ENCODE measurements at places on chromosomes 2 and 18.

DNA sequence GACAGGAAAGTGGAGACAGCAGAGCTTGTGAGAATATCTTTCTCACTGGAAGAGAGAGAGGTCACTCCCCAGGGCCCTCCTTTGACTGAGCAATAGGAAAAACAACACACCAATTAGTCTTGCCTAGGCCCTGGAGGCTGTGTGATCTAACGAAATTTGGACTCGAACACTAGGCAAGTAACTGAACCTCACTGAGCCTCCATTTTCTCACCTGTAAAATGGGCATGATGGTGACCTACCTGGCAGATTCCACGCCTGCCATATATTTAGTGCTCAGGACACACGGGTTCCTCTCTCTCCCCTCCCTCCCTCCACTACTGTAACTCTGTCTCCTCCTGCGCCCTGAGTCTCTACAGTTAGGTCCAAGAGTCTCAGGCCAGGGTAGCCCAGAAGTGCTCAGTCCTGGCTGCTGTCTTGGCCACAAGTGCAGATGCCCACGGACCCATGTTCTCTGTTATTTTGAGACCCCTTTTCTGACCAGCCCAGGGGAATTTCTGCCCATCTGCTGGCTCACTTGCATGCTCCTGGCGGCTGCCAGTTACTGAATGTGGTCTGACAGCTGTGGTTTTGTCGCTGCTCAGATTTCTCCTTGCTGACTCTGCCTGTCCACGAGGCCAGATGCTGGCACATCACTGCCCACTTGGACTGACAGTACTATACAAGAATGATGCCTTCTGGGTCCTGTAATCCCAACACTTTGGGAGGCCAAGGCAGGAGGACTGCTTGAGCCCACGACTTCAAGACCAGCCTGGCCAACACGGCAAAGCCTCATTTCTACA lies 9.6 kb upstream of the GIGYF2 start:
- no peak for DNase-seq

DNA sequence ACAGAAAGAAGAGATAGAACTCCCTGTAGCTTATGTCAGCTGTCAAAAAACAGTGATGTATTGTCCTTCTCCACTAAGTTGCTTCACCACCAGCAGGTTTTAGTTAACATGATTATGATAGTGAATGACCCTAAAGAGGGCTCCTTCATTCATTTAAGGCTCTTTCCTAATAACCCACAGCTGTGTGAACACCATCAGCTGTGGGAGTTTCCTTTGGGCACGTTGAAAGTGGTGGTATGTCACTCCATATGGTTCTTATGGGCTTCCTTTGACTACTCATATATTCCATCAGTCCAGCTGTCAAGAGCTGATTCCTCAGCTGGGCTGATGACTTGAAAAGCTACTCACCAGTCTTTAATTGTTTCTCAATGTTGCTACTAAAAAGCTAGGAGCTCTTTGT lies 210.3 kb downstream of the UBE2E3 start:
- DNase-seq, result no peak

DNA sequence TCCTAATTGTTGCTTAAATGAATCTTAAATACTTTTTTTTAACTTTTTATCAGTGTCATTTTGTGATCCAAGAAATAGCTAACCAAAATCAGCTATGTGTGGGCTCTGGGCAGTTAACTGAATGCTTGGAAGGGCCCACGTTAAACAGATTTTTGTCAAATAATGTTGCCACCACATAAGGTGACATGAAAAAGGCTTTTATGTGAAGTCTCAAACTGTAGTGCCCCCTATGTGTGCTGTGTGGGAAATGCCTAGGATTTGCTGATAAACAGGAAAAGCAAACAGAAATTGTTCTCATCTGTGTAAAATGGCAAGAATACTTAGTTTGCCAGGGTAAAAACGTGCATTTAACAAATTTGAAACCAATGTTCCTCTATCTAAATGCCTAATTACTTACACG lies 242.2 kb downstream of the ZNF516 start:
- no peak for DNase-seq

DNA sequence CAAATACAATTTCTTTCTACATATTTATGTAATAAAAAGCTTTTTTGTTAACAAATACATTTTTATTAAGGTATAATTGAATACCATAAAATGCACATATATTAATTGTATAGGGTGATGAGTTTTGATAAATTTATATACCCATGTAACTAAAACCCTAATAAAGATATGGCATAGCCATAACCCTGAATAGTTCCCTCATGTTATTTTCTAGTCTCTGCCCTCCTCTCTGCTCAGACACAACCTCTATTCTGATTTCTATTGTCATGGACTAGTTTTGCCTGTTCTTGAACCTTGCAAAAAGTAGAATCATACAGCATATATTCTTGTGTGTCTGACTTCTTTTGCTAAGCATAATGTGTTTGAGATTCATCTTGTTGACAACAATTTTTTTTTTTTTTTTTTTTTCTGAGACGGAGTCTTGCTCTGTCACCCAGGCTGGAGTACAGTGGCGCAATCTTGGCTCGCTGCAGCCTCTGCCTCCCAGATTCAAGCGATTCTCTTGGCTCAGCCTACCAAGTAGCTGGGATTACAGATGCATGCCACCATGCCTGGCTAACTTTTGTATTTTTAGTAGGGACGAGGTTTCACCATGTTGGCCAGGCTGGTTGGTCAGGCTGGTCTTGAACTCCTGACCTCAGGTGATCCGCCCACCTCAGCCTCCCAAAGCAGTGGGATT lies 38.6 kb upstream of the ZNF512 start:
- no peak for DNase-seq

DNA sequence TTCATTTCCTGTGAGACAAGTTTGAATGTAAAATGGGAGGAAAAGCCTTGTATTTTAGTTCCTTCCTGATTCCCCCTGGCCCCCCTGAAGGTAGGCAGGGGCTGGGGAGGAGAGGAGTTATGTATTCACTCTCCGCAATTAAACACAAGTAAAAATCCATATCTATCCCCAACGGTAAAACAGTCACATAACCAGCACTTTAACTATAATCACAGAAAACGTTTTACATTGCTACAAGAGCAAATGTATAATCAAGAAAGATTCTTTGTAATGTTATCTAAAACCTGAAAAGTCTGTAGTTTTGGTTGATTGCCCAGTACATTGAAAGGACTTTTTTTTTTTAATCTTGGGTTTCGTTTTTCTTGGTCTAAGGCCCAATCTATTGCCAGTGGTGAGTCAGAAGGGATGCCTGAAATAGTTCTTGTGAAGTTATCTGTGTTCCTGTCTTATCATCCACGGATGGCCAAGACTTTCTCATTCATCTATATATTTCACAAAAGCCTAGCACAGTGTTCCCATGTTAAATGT lies 34.5 kb upstream of the CCNYL1 start:
- no peak for DNase-seq

DNA sequence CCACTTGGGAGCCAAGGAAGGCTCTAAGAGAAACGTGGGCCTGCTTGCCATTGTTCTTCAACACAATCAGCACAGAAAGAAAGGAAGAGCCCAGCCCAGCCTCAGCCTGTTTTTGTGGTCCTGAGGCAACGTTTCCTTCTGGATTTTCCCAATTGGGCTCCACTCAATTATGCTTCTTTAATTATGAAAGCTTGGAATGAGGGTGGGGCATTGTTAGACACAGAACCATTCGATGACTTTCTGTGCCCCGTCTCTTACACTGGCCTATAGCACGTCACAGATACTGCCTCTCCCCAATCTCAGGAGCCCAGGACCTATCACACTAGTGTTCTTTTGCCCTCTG lies 207.4 kb downstream of the ZFP36L2 start:
- DNase-seq, result no peak

DNA sequence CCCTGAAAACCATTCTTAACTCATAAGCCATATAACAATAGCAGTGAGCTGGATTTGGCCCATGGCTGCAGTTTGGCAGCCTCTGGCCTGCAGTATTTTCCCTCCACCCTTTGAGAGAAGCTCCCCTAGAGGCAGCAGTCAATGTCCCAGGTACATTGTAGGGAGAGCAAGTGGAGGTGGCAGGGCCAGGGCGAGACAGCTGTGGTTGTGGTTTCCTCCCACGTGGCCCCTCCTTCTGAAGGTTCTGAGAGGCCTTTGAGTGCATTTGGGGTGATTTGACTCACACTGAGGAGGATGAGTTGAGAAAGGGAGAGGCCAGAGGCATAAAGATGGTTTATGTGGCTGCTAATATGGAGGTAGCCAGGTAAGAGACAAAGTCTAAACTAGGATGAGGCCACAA lies 45.5 kb upstream of the LDAH start:
- no peak for DNase-seq

- no peak for DNase-seq
Measured at GRCh38 chr2:143754742-143755141, 625.5 kb downstream of the ARHGAP15 start.

GRCh38 chr18:23872701-23873550 lies 141.6 kb upstream of the TTC39C start:
- DNase-seq, result no peak

GRCh38 chr2:67854798-67855197 lies 208.0 kb downstream of the C1D start:
- DNase-seq, result no peak

- no peak for DNase-seq
Measured at GRCh38 chr2:212926940-212927339, 224.5 kb downstream of the IKZF2 start.

DNA sequence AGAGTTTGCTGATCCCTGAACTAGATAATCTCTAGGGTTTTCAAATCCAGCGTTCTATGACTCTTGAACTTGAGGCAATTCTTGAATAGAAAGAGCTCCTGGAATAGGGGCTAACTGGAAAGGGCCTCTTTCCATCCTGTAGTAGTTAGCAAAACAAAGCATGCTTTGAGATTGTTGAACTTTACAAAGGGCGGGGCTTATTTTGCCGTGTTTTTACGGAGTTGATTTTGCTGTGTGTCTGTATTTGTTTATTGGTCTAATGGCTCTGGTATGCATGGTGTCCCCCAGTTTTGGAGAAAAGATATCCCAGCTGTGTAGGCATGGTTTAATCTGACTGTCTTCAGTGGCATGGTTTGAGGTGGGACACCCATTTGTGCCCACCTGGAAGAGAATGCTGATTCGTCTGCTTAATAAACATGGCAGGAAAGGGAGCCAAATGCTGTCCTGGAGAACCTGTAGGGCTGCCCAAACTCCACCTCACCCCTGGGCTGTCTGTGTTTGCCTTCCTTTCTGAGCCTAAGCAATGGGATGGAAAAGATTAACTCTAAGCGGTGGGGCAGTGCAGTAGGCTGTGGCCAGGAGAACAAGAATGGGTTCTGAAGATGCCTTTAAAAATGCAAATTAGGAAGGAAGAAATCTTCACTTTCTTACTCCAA lies 74.1 kb upstream of the FOSL2 start:
- DNase-seq, result no peak

DNA sequence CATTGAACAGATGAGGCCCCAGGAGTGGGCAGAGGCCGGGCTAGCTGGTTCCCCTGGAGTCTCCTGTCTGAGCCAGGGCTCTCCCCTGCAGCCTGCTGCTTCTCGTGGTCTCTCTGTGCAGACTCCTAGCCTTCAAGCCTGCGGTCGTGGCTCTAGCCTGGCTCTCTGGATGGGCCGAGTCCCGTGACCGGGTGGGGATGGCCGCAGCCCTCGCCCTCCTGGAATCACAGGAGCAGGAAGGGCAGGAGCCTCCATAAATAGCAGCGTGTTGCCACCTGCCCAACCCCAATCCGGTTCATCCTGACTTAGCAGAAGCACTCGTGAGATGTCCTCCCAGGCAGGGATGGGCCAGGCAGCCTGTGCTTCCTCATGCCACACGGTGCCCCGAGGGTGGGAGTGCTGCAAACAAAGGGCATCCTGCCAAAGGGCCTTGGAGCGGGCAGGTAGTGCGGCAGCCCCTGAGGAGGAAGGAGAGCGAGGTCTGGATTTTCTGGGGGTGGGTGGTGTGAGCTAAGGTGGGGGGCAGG lies 43.9 kb downstream of the FOSL2 start:
- DNase-seq, result no peak

DNA sequence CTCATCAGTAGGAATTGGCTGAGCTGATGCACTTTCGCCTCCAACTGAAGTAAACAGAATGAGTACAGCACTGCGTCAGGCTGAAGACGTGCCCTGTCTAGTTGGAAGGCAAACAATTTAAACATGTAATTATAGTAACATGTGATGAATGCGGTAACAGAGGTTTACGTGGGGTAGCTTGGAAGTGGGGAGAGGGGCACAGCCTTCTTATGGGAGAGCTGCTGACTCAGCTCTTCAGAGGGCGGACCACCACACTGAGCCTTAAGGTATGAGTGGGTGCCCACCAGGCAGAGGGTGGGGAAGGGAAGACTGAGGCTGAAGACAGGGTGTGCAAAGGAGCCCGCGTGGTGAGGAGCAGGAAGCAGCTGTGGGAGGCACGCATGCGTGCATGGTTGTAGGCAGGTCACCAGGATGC lies 6.2 kb upstream of the EHD3 start:
- DNase-seq, result no peak

DNA sequence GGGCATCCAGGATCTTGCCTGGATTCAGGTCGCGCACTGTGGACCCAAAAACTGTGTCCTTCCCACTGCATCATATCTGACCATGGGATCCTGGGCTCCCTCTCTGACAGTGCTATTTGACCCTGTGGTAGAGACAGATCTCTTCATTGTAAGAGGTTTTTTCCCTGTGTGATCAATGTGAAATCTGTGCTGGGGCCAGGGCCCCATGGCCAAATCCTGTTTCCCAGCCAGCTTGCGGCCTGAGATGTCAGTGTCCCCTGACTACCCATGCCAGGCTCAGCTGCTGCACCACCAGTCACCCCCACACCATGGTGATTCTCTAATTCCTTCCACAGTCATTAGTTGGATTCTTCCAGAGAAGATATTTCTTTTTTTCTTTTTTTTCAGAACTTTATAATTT lies 3.5 kb downstream of the PRLH start:
- no peak for DNase-seq

GRCh38 chr2:83081826-83082690 lies 1377.0 kb downstream of the SUCLG1 start:
- no peak for DNase-seq

- no peak for DNase-seq
Measured at GRCh38 chr2:102489646-102490045, 16.6 kb downstream of the SLC9A4 start.

DNA sequence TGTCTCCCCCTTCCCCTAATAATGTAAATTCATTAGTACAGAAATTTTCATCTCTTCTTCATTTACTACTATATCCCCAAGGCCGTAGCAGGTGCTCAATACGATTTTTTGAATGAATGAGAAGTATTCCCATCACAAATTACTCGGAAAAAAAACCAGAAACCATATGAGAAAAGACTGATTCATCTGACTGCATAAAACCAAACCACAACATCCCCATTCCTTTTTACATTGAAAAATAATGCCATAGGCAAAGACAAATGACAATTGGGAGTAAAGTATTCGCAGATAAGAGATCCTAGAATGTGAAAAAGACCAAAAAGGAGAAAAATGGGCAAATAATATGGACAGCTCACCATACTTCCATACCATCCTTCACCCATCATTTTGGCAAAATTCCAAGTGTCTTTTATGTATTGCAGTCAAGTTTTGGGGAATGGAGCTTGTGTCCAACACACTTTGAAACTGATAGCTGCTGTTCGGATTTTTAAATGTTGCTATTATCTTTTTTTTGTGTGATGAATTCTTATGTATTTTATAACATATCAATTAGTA lies 1.5 kb downstream of the ZC3H8 start:
- DNase-seq, result no peak

GRCh38 chr2:199556527-199557285 lies 99.0 kb upstream of the SATB2 start:
- DNase-seq, result no peak
